ENCODE measurements at places on chromosomes 6 and 20.

GRCh38 chr20:44102582-44102981, 84.4 kb downstream of the JPH2 start:
- no peak for DNase-seq

DNA sequence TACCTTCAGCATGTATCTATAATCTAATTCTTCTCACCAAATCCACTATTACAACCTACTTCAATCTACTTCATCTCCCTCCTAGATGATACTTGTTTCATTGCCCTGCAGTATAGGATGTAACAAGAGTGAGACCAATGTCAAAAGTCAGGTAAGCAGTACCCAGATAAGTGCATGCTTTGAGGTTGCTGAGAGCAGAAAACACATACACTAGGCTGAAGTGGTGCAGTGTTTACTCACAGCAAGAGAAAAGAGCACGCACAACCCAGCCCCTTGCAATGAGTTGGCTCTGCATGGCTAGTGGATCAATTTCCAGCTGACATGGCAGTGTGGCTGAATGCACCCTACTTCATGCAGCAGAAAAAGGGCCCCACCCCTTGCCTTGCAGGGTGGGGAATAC, 199.9 kb downstream of the EPHA7 start:
- DNase-seq: no peak

GRCh38 chr6:149277621-149278020, 39.9 kb upstream of the TAB2 start:
- no peak for DNase-seq

GRCh38 chr6:119929121-119929520, 579.6 kb upstream of the MAN1A1 start:
- DNase-seq: no peak

DNA sequence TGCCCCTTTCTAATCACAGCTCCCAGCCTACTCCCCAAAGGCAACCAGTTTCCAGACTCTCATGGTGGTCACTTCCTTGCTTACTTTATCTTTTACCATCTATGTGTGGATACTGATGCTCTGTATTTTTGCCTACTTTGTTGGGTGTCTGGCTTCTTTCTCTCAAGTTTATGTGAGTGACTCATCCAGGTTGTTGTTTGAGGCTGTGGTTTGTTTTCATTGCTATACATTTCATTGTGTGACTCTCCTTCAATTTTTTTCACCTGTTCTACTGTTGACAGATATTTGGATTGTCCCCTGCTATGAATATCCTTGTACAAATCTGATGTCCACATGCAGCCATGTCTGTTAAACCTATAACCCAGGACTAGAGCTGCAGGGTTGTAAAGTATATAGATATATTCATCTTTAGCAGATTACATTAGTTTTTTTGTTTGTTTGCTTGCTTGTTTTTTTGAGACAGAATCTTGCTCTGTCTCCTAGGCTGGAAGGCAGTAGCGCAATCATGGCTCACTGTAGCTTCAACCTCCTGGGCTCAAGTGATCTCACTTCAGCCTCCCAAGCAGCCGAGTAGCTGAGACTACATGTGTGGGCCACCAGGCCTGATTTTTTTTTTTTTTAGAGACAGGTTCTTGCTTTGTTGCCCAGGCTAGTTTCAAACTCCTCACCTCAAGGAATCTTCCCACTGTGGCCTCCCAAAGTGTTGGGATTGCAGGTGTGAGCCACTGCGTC, 72.9 kb upstream of the EEF1E1 start:
- no peak for DNase-seq

GRCh38 chr6:106300944-106301343, 24.6 kb downstream of the ATG5 start:
- peak; percentile 54 for DNase-seq

- DNase-seq: no peak
Observed at GRCh38 chr6:3830806-3831205, 18.4 kb upstream of the FAM50B start.

- DNase-seq: no peak
Observed at GRCh38 chr6:4324746-4325145, 189.4 kb upstream of the ECI2 start.

GRCh38 chr6:110357298-110357663, 868 bp downstream of the METTL24 start:
- DNase-seq: no peak

GRCh38 chr20:62455929-62456328, 19.9 kb downstream of the GATA5 start:
- no peak for DNase-seq

- DNase-seq: peak; percentile 50
Observed at GRCh38 chr6:37971711-37972390, 152.3 kb downstream of the ZFAND3 start.

GRCh38 chr6:14189074-14189473, 71.5 kb downstream of the CD83 start:
- peak; percentile 50 for DNase-seq

DNA sequence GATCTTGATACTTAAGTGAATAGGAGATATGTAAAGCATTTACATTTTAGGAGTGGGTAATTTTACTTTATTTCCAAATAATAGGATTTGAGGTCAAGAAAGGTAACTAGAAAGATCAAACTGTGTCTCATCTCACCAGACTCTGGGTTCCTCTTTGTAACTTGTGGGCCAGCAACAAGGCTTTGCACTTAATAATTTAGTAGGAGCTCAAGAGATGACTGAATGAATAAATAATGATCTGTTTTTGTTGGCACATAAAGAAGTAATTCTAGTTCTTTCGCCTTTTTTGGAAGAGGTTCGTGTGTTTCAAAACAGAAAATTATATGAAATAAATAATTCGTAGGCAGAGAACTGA, 67.4 kb upstream of the FABP7 start:
- DNase-seq: peak; percentile 19

DNA sequence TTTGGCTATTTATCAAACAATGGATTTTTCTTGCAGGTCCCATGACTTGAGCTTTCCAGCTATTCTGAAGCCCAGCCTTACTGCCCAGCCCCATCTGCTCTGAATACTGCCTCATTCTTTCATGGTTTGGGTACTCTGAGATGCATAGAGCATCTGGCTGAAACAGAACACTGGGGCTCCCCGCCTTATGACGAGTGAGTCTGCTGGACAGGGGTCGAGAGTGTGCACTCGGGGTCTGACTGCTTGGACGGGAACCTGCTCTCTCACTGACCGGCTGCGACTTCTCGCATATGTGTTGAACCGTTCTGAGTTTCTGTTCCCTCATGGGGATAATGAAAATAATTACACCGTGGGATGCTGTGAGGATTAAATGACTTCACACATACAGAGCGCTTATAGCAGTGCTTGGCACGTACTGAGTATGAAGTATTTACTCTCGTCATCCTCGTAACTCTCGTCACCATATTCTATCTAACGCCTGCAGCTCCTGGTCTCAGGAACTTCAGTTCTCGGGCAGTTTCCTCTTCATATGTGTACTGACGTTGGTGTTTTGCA, 59.5 kb upstream of the MPC1 start:
- no peak for DNase-seq

DNA sequence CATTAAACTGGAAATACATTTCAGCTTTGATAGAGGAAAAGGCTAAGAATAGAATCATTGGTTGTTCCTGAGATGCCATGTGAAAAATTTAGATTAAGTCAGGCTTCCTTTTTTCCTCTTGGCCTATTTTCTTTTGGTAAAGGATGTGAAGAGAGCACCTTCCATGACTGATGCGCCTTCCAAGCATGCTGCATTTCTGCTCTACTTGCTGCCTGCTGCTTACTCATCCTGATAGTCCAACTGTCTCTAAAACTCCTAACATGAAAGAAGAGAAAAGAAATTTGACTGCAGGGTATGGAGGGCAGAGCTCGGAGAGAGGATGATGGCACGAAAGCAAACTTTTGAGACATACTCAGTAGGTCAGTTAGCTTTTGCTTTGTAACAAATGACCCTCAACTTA, 28.8 kb downstream of the SNAP25 start:
- DNase-seq: no peak

- DNase-seq: peak; percentile 45
Observed at GRCh38 chr20:5557123-5557522, 193.1 kb upstream of the SHLD1 start.

GRCh38 chr6:39289490-39289889, 24.7 kb downstream of the KCNK17 start:
- DNase-seq: no peak

- DNase-seq: no peak
Observed at GRCh38 chr6:151370509-151371078, 20.8 kb downstream of the ZBTB2 start.
